Ascending aorta (tissue), 2 donors: ENCODE measurements at places on chromosomes 11 and 22.

DNA sequence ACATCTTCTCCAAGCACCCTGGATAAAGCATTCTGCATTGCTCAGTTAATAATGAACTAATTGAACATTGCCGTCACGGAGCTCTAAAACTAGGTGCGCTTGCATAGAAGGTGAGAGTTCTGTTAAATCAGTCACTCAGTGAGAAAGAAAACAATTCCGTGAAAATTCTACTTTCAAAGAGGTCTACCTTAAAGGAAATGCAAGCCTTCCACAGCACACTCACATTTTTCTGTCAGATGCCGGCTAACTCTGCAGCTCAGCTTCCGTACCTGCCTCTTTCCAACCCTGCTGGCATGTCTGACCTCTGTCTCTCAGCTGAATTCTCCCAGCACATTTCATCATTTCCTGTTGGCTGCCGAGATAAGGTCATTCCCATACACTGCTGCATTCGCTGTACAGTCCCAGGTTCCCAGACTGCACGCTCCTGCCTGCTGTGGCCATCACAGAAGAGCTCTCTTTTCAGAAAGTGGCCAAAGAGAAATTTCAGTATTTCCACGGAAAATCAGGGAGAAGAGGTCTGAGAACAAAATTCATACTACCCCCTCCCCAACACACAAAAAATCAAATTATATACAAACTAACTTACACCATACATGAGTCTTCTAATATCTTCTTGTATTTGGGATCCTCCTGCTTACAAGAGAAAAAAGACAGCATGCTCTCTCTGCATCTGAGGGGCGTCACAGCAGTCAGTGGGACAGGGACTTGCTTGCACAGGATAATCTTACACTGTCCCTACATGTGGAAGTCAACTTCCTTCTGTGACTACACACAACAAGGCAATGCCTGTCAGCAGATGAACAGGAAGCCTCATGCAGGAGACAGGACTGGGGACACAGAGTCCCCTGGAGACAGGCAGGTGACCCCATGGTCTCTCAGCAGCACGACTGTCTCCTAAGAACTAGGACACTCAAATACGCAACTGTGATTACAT lies 55.1 kb downstream of the PACSIN2 start:
- no peak for DNase-seq

- no peak for DNase-seq
Measured at GRCh38 chr11:9700105-9700801, 36.4 kb downstream of the SWAP70 start.

GRCh38 chr11:73189723-73190556 lies 28.1 kb upstream of the P2RY2 start:
- no peak for DNase-seq

DNA sequence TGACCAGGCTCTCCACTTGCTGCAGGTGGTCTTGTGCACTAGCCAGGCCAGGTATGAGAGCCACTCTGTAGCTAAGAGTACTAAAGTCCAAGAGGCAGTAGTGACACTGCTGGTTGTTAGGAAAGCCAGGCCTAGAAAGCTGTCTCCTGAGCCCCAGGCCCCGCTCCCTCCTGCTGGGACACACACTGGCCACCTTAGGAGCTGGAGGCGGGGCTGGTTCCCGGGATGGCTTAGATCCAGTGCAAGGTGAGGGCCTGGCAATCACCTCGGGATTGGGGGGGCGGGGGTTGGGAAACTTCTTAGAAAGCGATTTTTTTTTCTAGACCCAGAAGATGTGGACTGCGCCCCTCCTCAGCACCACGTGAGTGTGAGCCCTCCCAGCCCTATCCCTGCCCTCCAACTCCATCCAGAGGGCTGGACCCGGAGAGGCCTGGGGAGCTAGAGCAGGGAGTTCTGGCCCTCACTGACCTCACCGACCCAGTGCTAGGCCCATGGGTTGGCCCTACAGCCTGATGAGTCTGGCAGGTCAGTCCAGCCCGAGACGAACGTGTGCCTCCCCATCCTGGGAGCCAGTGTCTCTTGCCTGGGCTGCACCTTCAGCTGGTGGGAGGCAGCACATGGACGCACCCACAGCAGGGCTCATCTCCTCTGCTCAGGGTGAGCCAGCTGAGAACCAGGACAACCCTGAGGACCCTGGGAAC lies 18.1 kb downstream of the SLC37A2 start:
- DNase-seq: no peak

DNA sequence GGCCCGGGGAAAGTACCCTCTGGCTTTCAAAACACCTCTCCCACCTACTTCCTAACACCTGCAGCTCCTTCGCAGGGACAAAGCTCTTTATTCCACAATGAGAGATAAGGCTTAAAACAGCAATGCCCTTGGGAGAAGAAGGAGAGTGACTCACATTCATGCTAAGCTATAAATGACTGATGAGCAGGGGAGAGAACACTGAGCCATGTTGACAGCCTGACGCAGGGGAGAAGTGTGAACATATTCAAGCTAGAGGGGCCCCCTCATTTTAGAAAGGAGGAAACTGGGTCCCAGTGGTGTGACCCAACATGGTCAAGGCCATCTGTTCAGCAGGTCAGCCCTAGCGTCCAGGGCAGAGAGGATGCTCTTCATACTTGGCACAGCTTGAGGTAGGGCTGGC lies 171.8 kb downstream of the DSCAML1 start:
- no peak for DNase-seq

- DNase-seq: no peak
Measured at GRCh38 chr11:121614636-121615240, 162.0 kb upstream of the SORL1-AS1 start.

DNA sequence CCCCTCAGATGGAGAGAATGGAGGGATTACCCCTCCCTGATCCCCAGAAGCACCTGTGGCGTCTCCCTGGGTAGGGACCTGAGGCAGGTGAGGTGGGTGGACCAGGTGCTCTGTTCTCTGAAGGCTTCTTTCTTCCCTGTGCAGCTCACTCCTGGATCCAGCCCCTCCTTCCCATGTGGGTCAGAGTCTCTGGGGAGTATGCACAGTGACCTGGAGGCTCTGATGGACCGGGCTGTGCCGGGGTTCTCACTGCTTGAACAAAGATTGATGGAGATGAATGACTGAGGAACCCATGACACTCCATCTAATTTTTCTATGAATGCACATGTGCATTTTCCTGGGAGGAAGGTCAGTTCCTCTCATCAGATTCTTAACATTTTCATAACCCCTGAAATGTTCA lies 78.6 kb upstream of the SHANK2 start:
- no peak for DNase-seq

DNA sequence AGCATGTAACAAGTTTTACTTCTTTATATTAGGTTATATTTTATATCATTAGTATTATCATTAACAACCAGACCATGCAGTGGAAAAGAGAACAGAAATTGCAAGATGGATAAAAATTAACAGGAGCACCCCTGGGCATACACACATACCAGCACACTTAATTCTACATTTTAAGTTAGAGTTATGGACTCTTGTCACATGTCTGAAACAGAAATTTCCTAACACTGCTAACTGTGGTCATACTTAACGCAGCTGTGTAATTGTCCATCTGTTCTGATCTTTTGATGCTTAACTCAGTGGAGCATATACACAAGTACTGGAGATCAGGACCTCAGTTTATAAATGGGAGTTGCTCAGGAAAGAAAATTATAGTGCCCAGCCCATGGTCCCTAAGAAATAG lies 358 bp downstream of the OR52H1 start:
- DNase-seq: no peak

- no peak for DNase-seq
Measured at GRCh38 chr11:14642453-14642852, 1.2 kb upstream of the PDE3B start.

DNA sequence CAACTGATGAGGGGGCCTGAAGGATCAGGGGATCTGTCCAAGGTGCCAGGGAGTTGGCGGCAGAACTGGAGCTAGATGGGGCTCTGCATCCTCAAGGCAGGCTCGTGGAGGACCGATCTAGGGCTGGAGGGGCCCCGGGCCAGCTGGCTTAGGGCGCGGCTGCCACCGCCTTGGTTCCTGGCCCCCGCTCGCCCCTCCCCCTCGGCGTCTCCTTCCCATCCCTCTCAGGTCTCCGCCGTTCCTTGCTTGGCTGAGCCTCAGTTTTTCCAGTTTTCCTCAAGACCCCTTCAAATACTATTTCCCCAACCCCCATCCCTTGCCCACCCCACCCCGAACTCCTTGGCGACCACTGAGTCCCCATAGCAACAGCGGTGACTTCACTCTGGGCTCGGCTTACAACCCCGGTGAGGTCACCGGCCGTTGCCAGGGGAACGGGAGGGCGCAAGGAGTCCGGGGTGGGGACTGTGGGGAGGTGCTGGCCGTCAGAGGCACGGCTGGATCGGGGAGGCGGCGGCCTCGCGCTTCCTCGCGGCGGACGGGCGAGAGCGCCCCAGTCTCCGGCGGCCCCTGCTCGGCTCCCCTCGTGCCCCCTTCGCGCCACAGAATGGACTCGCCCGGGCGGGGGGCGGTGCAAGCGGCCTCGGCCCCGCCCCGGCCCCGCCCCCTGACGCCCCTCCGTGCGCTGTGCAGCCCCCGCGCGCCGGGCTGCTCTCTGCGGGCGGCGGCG lies 7.5 kb downstream of the FREY1 start:
- DNase-seq: peak; percentile 91

- DNase-seq: no peak
Measured at GRCh38 chr11:19116276-19116970, 545 bp upstream of the ZDHHC13 start.
